ENCODE measurements at places on chromosomes 12 and 14.

DNA sequence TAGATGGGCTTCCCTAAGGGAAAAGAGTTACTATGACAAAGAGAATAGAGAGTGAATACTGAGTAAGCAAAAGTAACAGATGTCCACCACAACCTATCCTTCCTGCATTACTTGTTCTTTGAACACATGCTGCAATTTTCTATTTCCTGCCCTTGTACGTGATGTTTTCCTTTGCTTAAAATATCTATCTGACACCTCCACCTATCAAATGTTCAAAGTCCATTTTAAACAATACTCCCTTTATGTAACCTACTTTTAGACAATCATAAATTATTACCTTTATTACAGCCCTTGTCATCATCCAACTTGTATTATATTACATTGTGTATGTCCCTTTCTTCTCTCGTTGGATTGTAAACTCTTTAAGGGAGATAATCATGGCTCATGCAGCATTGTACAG is 147.2 kb upstream of the DYRK2 start:
- DNase-seq = peak; percentile 24

GRCh38 chr12:81809829-81810595 is 50.9 kb upstream of the PPFIA2 start:
- no peak for DNase-seq

GRCh38 chr14:25252793-25253192 is 202.8 kb upstream of the STXBP6 start:
- no peak for DNase-seq

- no peak for DNase-seq
These were observed 2.9 kb upstream of the CLMN start for GRCh38 chr14:95322651-95323050.

GRCh38 chr12:9634969-9635754 is 27.4 kb upstream of the KLRB1 start:
- DNase-seq = no peak
